ENCODE measurements at places on chromosomes 5 and 9. TPM values are rescaled to one million over a fixed set of nuclear protein-coding genes. Genes with fewer than 3 reads are reported as not detected.

KIF27 gene
- total RNA-seq = 5.2 TPM

CLIC3 gene
- not detected for total RNA-seq

PCDHGB2 gene
- 2.4 TPM for total RNA-seq

DNA sequence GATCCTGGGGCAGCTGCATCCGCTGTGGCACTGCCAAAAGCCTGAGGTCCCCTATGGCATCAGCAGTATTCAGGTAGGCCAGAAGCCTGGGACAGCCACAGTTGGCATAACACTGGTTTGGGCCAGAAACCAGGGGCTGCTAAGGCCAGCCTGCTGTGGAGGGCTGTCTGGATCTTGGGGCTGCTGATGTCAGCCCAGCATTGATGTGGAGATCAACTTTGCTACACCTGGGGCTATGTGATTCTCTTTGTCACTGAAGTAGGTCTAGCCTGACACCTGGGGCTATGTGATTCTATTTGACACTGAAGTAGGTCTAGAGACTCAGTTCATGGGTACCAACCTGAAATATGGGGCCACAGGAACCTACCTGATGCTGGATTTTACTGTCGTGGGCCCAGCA, 411.5 kb downstream of the RASEF start:
- no peak for DNase-seq

GRCh38 chr5:36590513-36591286, 15.7 kb upstream of the SLC1A3 start:
- DNase-seq = no peak

DNA sequence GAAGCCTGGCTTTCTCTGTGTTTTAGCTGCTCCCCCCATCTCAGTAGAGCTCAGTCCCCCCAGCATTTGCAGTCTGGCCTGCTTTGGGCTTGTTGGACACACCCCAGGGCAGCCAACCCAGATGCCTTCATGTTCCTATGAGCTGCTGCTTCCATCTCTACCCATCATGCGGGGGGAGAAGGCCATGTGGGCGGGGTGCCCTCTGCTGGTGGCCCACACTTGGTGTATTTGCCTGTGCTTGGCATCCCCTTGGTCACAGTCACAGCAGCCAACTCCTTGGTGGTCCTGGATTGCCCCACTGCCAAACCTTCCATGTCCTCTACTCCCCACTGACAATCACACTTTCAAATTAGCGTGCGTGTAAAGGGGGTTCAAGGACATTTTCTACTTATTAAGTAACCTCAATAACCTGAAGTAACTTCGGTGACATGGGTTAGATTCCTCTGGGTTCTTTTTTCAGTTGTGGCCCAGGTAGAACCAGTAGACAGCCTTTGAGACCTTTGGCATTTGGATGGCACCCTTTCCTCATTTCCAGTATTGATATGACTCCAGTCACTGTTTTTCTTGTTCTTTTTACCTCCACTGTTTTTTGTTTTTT, 42.8 kb downstream of the SNX30 start:
- peak; percentile 80 for DNase-seq

DNA sequence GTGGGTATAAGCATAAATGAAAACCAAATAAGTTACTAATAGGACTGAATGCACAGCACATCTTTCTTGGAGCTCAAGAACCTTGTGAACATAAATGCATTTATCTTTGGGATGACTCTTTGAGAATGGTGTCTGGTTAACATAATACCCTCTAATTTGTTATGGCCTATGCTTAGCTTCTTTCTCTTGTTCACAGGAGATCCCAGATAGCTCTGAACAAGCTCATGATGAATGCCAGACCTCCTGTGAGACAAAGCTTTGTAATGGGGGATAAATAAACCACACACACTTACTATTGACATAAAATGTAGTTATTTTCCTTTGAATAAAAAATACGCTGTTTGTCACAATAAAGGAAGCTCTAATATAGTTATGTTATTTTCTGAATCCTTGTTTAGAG, 111.5 kb downstream of the PSAT1 start:
- no peak for DNase-seq

GRCh38 chr9:133572821-133573361, 36.3 kb downstream of the FAM163B start:
- DNase-seq = peak; percentile 43
